ENCODE measurements at places on chromosomes 2 and 18.
A peak's percentile ranks its signal among the peaks of the same experiment; 100 is the strongest.

DNA sequence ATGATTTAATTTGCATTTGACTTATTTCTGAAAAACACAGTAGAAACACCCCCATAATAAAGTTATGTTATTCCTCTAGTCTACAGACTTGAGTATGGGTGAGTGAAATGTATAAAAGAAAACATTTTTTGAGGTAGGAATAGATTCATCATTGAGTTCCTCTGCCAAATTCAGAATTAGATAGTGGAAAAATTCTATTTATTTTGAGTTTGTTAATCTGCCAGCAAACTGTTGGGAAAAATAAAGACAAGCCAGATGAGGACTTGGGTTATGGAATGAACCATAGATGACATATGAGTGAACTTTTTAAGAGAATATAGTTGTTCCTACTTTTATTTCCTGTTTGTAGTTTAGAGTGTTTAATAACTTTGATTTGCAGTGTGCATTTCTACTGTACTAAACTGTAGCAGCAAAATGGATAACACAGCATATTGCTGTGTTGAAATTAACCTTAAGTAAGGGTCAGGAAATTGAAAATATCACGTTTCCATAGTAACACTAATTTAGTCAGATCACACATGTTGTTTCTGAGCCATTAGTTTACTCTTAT is 35.6 kb upstream of the PNPT1 start:
- DNase-seq, result no peak

- no peak for DNase-seq
Measured at GRCh38 chr2:230097424-230097823, 28.7 kb upstream of the SLC16A14 start.

- no peak for DNase-seq
Measured at GRCh38 chr18:46793565-46793964, 36.7 kb upstream of the ST8SIA5 start.

DNA sequence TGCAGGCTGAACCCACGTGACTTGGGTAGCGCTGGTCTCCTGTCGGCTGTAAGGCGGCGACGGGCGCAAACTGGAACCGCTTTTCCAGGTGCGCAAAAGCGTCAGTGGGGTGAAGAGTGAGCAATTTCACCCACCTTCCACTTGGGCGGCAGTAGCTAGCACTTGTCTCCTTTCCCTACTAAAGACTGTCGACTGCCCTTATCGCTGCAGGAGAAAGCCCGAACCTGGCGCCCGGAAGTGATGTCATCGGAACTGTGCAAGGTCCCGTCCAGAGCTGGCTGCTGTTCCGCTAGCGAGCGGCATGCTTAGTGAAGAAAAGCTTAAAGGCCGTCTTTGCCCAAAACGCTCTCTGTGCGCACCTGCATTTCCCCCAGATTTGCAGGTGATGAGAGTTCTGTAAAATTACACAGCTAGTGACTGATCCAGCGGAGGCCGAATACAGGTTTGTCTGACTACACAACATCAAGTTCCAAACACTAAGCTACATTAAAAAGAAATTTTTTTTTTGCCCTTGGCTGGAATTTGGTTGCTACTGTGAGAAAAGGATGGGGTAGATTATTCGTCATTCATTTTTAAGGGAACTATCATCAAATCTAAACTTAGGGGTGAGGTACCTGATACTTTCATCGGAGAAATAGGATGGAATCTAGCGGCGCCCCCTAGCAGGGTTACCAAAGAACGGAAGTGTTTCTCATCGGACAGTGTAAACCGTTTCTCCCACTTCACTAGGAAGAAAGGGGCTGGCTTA is at the start of gene OSGEPL1:
Gene OSGEPL1, minus strand, starts transcription at position 242 of the 748 bp plus-strand sequence. CDS start 1,152 bp downstream, outside the sequence.
- DNase-seq, result peak; percentile 91

- no peak for DNase-seq
Measured at GRCh38 chr2:68643011-68643873, at the start of gene PROKR1. Gene PROKR1, plus strand, starts transcription at chr2:68643579. Its CDS starts 2,243 bp downstream, at chr2:68645822.

- DNase-seq, result no peak
Measured at GRCh38 chr2:161123531-161124030, 36.6 kb upstream of the TANK start.

DNA sequence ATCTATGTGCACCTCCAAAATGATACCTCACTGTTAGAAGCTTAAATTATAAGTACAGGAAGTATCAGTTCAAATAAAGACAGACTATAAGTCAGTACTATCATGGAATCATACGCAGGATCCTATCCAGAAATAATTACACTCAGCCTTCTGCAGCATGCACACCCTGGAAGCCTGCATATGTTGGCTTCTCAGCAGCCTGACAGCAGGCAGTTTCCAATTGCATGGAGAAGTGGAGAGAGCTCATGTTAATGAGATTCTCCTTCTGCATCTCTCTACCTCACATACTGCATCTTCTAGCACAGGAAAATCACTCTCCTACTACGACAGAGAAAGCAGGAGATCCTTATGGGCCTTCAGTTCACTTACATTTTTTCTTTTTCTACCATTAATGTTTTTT is 20.5 kb downstream of the NR4A2 start:
- no peak for DNase-seq

DNA sequence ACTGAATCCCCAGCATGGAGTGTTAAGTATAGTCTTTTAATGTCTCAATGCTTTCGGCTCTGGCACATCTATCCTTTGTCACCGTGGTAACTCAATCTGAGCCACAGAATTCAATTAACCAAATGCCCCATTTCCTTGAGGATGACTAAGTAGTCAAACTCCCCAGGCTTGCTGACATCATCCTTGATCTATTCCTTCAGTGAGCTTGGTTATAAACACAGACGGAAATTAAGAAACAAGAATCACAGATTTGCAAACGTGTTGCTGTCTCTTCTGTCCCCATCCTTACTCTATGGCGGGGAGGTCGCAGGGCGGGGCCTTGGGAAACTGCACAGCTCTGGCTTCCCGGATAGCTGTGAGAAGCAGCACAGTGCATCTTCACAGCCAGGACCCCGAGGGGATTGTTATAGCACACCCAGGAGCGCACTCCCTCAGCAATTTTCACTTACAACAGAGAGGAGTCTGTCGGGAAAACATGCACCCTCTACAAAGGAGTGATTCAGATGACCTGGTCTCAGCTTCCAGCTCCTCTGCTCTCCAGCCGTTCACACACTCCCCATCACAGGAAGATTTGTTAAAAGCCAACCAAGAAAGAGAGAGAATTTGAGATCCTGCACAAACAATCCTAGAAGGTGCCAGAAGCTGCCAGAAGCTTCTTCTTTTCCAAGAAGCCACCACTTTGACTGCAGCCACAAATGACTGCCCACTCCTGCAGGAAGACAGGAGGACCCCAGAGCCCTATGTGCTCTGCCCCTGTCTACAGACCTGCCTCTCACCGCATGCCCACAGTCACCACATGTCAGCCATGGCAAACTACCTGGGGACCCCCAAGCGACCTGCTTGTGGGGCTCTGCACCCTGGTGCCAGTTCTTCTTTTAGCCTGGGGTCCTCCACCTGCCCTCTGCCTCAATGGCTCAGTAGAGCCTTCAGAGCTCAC is 44.9 kb upstream of the YWHAQ start:
- DNase-seq, result no peak

DNA sequence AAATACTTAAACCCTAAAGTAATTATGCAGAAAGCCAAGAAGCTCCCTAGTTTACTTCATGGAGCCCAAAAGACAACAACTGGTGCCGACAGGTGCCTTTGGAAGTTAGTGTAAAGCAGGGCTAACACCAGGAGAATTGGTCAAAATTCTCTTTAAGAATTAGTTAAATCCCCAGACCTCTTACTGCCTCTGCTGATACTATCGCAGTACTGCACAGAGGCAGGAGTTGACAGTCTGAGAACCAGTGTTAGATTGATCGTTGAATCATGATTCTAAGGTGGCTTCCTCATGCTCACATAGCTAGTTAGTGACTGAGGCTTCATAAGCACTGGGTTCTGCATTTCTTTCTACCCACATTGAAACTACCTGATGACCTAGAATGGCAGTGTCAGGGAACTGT is 445.0 kb downstream of the XIRP2 start:
- DNase-seq, result no peak

DNA sequence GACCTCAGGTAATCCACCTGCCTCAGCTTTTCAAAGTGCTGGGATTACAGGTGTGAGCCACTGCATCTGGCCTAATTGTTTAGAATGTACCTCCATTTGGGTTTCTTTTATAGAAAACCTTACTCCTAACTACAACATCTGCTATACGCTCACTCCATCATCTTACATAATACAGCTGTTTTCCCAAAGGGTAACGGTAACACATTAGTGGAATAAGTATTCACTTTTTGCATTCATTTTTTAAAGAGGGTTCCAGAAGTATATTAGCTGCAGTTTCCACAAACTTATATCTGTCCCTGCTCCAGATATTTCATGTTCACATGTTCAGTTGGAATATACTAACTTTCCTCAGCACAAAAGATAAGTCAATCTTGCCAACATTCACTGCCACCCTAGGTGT is 640.1 kb upstream of the FSHR start:
- no peak for DNase-seq

- DNase-seq, result no peak
Measured at GRCh38 chr2:190183539-190183938, 121.0 kb upstream of the MSTN start.

DNA sequence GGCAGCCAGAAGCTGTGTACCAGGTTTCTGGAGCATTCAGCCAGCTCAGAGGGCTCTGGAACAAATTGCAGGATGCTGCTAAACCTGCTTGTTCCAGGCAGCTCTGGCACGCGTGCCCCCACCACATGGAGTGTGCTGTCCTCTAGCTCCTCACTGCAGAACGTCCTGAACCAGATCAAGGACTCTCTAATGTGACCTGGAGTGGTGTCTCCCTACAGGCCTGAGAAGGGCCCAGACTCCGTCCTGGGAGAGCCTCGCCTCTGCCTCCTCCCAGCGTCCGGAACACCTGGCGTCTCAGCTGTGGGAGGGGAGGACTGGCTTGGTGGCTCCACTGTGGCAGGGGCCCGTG is 115.6 kb upstream of the GPC1 start:
- DNase-seq, result no peak

- no peak for DNase-seq
Measured at GRCh38 chr2:57450170-57450569, 596.4 kb upstream of the VRK2 start.

DNA sequence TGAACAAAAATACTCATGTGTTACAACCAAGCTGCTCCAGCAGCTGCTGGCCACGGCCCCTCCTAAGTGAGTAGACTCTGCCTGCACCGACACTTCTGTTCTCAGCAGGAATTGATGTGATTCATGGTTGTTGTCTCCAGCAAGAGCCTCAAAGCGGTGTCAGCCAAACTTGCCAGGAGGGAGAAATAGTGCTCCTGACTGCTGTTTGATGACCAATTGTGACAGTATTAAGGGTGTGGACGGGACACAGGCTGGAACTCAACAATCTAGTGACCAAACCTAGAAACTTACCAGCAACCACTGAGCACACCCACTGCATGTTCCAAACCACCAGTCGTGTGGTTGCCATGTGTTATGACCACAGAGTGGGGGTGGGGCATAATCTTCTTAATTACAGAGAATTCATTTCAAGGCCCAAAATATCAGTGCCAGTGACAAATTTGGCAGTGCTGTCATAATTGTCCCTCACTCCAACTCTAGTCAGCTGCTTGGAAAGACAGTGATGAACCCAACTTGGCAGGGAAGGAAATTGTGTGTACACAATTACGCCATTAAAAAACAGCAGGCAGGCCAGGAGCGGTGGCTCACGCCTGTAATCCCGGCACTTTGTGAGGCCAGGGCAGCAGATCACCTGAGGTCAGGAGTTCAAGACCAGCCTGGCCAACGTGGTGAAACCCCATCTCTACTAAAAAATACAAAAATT is 30.4 kb downstream of the FBLN7 start:
- no peak for DNase-seq

DNA sequence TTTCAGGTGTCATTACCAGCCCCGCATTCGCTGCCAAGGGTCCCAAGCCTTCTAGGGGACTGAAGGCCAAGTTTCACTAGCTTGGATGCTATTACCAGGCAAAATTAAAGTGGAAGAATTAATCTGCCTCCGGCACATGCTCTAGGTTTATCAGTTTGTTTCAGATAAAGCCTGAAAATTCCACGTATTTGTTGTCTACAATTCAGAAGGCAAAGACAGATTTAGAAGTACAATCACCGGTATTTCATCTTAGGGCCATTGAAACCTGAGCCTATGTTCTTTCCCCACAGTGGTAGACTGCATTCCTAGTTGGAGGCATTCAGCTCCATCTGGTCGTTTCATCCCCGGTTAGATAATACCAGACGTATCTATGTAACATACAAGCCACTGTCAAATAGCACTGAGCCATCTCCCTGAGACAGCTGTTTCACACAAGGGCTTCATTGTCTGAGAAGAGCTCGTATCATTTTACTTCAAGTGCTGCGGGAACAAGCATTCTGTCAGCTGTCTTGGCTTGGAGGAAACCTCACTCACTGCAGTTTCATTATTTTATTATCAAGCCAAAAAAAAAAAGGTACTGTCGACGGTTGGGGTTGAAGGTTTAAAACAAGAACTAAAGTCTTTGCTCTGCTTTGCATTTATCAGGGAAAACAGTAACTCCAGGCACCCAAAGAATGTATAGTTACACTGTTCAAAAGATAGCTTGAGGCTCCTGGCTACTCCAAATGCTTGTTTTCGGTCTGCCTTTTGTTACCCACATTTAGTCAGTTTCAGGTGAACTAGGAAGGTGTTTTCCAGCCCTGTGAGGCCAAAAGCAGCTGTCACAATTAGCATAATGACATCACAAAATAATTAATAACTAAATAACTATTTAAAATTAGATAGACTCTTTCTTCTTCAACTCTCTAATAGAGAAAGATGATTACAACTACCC is 76.7 kb downstream of the TGIF1 start:
- DNase-seq, result no peak

DNA sequence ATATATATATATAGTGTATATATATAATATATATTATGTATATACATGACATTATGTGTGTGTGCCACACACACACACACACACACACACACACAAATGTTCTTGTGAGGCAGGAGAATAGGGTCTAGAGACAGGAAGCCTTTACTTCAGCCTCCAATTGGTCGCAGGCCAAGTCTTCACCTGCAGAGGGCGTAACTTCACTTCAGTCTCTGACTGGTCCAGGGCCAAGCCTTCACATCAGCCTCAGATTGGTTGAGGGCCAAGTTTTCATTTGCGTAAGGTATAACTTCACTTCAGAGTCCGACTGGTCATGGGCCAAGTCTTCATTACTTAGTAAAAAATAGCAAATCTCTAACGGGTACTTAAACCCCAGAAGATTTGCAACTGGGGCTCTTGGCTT is 13.2 kb upstream of the SS18 start:
- DNase-seq, result peak; percentile 38

DNA sequence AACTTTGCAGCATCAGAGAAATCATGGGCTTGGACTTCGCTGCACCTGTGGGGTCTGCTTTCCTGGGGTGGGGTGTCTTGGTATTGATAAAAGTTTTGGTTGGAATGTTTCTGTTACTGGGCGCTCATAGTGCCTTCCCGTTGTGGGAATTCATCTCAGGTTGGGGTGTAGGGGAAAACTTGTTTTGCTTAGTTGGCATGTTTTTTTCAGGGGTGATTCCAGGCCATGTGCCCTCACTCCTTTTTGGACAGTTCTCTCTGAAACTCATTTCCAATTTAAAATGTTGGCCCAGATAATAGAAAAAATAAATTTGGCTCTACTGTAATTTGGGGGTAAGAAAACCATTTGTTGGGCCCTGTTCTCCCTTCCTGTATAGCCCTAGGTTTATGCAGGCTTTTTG is 1.5 kb downstream of the LTBP1 start:
- no peak for DNase-seq

- DNase-seq, result no peak
Measured at GRCh38 chr18:28766721-28767120, 589.8 kb upstream of the CDH2 start.
